ENCODE measurements at places on chromosomes 12 and 14. TPM values are rescaled to one million over a fixed set of nuclear protein-coding genes. Genes with fewer than 3 reads are reported as not detected.

Gene FAM222A
- total RNA-seq: 0.52 TPM

Gene IL22
- not detected for total RNA-seq

Gene RHEBL1
- 1.1 TPM for total RNA-seq

Gene NRL
- total RNA-seq: 1.4 TPM

Gene IRAK4
- total RNA-seq: 34.7 TPM

Gene ANKS1B
- 37.0 TPM for total RNA-seq

Gene OR4N5
- total RNA-seq: not detected

Gene SLC17A8
- not detected for total RNA-seq

Gene GALNT6
- total RNA-seq: 5.5 TPM

- no peak for DNase-seq
Measured at GRCh38 chr12:16130343-16130742, 147.1 kb downstream of the SLC15A5 start.

DNA sequence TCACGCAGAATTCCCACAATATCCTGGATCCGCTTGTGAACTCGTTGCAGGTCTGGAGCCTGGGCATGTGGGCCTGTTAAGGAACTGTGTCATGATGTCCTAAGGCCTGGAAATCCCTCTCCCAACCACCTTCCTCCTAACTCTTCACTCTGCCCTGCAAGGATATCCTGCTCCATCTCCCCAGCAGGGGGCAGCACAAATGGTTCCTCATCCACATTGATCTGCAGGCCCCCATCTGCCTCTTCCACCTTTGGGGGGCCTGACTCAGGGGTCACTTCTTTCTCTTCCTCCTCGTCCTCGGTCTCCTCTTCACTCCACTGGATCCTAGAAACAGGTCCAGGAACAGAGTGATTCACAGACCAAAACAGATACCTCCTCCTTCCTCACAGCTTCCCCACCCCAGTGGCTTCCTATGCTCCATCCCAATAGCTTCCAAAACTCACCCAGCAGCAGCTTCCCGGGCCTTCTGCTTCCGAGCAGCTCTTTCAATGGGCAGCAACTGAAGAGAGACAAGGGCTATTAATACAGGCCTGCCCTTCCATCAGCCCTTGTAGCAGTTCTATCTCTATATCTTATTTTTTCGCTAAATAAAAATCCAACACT, 4.5 kb downstream of the NOP2 start:
- DNase-seq: peak; percentile 77

- no peak for DNase-seq
Measured at GRCh38 chr12:57780284-57780897, 2.2 kb upstream of the TSFM start.

- no peak for DNase-seq
Measured at GRCh38 chr14:21436567-21437062, 19.3 kb downstream of the CHD8 start.

GRCh38 chr12:712172-712863, 40.1 kb upstream of the WNK1 start:
- no peak for DNase-seq

DNA sequence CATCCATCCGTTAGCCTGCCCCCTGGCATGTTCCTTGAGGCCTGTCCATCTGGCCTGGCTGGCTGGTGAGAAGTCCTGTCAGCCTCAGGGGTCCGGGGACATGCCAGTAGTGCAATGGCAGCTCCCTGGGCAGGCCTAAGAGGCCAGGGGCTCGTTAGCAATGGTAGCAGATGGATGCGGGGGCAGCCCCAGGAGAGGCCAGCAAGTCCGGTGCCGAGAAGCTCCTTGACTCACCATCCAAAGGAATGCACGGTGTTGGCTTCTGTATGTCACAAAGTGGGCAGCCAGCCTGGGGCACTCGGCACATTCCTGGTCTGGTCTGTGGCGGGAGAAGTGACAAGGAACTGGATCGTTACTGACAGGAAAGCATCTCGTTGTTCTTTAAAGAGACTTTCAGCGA, 319.9 kb downstream of the CACNA1C start:
- DNase-seq: peak; percentile 77

DNA sequence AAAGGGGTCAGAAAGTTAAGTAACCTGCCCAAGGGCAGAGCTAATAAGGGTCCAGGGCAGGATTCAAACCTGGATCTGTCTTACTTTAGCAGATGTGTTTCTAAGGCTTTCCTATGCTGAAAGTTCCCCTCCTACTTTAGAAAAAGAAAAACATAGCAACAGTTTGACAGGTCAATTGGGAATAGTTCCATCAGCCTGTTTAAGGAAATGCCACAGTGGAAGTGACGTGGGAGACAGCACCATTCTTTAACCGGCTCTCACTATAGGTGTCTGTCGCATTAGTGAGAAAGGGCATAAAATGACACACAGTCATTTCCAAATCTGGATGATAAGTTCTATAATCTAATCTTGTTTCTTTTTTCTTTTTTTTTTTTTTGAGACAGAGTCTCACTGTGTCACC, 7.3 kb downstream of the ALDH1L2 start:
- DNase-seq: no peak

GRCh38 chr12:116962197-116962596, 51.4 kb downstream of the FBXW8 start:
- DNase-seq: no peak

DNA sequence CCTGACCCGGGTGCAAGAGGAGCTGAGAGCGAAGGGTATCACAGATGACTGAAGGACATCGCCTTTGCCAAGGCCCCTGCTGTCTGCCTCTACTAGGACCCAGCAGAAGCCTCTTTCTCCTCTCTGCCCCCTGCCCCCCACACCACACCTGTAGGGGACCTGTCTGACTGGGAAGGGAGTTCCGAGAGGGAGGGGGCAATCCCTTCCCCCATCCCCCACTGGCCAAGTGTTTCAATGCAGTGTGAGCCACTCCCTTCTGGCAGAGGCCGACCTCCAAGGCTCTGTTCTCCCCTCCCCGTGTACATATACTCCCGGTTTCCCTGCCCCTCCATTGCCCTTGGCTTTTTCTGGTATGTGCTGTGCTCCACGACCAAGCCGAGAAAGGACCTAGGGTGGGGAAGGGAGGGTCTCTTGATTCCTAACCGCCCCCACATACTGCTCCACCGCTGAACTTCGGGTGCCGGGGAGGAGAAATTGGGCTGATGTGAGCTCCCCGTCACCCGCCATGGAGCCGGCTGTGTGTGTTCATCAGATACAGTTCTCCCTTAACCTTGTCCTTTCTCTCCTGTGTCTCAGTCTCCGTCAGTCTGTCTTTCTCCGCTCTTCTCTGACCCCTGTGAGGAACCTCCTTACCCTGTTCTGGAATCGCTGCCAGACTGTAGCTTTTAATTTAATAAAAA, 2.0 kb upstream of the ARHGEF25 start:
- DNase-seq: no peak

DNA sequence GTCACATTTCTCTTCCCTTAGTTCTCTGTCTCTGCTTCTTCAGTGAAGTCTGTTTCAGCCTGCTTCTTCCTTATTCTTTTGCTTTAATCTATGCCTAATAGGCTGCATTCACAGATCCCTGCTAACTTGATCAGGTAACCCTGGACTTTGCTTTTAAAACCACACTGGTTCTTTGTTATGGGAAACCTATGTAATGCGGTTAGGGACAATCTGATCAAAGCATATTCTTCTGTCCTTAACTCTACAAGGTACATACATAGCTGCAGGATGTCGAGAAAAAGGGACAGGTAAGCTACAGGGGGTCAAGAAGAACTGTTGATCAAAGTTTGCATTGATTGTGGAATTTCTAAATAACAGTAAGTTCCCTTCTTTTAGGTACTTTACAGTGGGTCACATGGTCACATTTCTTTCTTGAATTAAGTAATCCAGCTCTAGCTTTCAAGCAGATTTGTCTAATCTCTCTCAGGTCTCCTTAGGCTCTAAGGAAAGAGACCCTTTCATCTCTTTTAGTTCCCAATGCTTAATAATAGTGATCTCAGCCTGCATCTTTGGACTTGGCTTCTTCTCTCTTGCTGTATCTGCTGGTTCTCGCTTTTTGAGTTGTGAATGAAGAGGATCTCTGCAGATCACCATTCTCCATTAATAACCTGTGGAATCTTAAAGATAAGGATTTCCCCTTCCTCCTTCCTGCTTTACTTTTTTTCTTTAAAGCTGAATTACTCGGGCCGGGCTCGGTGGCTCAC, 3.8 kb downstream of the COPZ1 start:
- DNase-seq: no peak

DNA sequence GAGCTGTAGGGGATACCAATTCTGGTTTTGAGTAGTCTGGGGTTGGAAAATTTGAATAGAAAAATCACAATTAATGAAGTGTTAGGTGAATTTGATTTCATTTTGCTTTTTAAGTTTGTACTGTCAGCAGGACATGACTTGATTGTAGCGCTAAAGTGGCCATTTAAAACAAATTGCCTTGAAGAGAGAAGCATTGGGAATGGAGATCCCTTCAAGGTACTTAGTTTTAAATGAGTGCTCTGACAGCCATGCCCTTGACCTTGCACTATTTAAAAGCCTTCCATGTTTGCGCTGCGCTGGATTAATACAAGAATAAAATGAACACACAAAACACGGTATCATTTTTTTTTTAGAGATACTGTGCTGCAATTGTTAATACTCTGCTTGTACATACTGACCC, 345.9 kb downstream of the NAV3 start:
- DNase-seq: no peak

DNA sequence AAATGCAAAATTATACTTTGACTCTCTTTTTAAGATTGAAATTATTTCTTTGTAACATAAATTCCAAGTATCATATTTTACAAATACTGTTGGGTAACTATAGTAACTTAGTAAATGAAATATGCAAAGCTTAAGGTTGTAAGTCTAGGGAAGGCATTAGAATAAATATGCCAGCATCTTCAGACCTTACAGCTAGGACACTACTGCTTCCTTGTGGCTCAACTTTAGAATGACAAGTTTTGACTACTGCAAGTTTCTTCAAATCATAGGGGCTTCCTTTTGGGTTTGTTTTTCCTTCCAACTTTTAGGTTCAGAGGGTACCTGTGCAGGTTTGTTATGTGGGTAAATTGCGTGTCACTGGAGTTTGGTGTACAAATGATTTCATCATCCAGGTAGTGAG, 17.7 kb upstream of the ANP32D start:
- DNase-seq: no peak

DNA sequence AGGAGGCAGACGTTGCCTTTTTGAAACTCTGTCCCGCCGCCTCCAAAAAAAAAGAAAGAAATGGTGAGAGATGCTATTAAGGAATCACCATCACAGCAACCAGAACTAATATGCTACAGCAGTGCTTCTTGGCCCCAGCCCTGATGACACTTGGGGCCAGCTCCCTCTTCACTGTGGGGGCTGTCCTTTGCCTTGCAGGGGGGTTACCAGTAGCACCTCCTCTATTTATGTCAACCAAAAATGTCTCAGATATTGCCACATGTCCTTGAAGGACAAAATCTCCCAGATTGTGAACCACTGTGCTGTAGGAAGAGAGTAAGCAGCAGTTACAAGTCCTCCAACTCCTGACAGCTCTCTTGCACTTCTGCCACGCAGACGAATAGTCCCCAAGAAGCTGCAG, 76.4 kb downstream of the LRRC74A start:
- DNase-seq: no peak

- no peak for DNase-seq
Measured at GRCh38 chr12:4958697-4959375, 49.1 kb downstream of the KCNA1 start.

DNA sequence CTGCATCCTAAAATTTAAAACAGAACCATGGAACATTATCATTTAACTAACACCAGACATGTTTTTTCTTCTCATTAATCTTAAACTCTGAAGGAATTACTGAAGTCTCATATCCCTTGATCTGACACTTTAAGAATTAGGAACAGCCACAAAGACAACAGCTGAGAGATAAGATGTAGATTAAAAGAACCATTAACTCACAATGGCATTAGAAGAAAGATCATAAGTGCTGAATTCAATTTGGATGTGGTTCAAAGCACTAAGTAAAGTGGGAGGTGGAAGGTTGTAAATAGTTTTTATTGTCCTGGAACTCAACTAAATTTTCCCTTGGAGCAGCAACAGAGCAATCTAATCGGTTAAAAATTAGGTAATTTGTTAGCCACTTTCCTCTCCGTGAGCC, 199.0 kb upstream of the ATP2B1 start:
- DNase-seq: no peak

DNA sequence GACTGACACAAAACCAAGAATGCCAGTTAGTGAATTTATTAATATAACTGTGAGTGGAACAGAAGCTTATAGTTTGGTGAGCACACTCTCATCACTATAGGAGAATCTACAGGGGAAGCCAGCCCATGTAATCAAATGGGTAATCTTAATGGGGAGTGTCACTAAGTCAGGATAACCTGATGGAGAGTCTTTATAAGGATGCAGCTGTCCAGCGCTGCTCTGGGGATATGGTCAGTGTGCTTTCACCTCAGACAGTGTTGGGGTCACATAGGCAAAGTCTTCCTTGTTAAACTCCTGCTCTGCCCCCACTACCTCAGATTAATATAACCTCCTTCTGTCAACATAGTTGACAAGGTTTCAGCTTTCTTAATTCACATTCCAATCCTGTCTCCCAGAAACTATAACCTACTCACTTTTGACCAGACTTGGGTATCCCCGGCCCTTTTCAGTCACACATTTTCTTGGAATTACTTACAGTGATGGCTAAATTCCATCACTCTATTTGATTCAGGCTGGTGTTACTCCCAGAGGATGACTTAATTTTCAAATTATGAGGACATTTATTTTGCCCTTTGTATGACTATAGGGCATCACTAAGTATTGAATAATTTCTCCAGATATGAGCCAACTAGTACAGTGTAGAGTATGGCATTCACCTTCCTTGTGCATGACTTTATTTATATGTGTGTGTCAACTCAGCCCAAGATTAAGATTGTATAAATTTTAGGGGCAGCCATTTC, 13.2 kb downstream of the STK38L start:
- no peak for DNase-seq

- DNase-seq: no peak
Measured at GRCh38 chr14:60002819-60003492, 83.0 kb downstream of the LRRC9 start.

Data from aorta (tissue), 5 donors.